ENCODE measurements at places on chromosomes 3 and 15.

DNA sequence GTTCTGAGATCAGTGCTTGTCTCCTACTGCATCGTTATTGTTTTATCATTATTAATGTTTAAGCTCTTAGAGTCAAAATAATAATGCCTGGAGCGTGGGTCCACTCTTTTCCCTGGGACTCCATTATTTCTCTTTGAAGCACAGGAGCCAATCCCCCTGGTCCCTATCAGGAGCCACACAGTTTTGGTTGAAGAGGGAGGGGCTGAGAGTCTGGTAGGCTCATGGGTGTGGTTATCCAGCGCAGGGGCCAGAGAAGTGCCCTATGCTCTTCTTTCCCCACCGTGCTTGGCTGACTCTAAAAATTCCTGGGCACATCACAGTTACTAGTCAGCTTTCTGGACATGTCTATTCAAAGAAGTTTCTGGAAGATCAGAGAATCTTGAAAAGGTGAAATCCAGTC, 121.5 kb downstream of the DNAJB8 start:
- no peak for DNase-seq
- H3K4me3 ChIP-seq, result no peak overlapping the region
- peaks cover 3% of the 10 kb centered on the region for H3K4me1 ChIP-seq
- H3K27ac ChIP-seq, result no peak overlapping the region

DNA sequence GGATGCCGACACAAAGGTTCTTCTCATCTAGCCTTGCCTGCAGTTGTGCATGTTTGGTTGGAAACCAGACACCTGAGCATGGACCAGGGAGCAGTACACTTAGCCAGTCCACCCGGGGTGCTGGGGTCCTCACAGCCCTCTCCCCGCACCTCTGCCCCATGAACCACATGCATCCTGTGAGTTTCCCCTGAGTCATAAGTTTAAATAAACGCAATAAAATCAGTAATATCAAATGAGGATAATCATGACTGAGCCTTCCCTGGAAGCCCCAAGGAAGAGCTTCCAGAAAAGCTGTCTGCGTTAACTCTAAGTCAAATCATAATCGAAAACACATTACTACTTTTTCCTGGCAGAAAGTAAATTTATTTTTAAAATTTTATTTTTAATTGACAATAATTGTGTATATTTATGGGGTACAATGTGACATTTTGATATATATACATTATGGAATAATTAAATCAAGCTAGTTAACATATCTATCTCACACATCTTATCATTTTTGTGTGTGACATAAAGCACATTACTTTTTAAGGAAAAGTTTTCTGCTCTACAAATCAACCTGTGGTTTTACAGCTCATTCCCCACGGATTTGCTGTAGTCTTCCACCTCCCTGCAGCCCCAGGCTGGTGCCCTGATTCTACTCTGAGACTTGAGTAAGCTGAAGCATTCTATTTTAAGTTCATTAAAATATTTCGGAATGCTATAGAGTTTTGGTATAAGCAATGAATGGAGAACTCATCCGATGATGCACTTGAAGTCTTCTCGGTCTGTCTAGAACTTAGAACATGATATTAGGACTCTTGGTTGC, 166.0 kb upstream of the EIF1B start:
- no peak overlapping the region for H3K27ac ChIP-seq
- H3K4me3 ChIP-seq, result no peak overlapping the region
- H3K4me1 ChIP-seq, result no peaks in the 10 kb centered on the region
- H3K36me3 ChIP-seq, result no peaks in the 10 kb centered on the region
- H3K27me3 ChIP-seq, result peaks cover 8% of the 10 kb centered on the region

DNA sequence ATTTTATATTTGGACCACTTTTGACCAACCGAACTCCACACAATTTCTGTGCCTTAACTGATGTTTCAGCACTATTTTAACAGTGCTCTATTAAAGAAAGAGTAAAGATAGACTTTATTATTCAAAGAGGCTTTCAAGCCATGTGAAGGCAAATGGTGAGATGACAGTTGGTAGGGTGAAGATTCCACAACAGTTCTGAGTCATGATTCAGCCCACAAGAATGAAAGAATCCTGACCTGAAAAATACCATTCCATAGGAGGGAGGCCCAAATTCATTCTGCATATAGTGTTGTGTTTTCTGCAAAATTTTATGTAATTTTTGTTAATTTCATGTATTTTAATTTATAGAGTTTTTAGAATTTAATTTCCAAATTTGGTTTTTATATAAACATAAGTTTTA, 135.6 kb upstream of the STAC start:
- H3K27ac ChIP-seq, result no peak overlapping the region
- no peaks in the 10 kb centered on the region for H3K4me1 ChIP-seq
- H3K4me3 ChIP-seq, result no peak overlapping the region
- no peaks in the 10 kb centered on the region for H3K36me3 ChIP-seq
- no peaks in the 10 kb centered on the region for H3K27me3 ChIP-seq
- no peak for DNase-seq

DNA sequence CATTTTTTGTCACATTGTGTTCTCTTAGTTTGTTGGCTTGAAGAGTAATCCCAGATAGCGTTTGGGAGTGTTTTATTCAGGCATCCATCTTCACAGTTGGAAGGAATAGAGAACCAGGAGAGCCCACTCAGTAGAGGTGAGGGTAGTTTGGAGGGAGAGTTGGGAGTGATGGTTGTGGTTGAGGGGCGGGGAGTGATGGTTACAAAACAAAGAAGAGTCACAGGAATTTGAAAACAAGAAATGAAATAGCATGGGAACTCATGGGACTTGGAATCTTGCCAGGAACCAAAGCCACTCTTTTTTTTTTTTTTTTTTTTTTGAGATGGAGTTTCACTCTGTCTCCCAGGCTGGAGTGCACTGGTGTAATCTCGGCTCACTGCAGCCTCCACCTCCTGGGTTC, 36.3 kb downstream of the DUT start:
- no peak overlapping the region for H3K27ac ChIP-seq
- no peak overlapping the region for H3K4me3 ChIP-seq
- H3K4me1 ChIP-seq, result no peaks in the 10 kb centered on the region
- H3K36me3 ChIP-seq, result no peaks in the 10 kb centered on the region
- H3K27me3 ChIP-seq, result peaks cover 11% of the 10 kb centered on the region

- no peaks in the 10 kb centered on the region for H3K27me3 ChIP-seq
- no peaks in the 10 kb centered on the region for H3K36me3 ChIP-seq
- no peak overlapping the region for H3K27ac ChIP-seq
- H3K4me3 ChIP-seq, result no peak overlapping the region
- DNase-seq, result no peak
These were observed 19.8 kb downstream of the MORC1 start for GRCh38 chr3:109098079-109098644.

- H3K4me1 ChIP-seq, result no peaks in the 10 kb centered on the region
- no peak overlapping the region for H3K4me3 ChIP-seq
- no peak for DNase-seq
- no peaks in the 10 kb centered on the region for H3K27me3 ChIP-seq
- no peaks in the 10 kb centered on the region for H3K36me3 ChIP-seq
- no peak overlapping the region for H3K27ac ChIP-seq
These were observed 636.1 kb downstream of the MAGI1 start for GRCh38 chr3:65402597-65402996.

DNA sequence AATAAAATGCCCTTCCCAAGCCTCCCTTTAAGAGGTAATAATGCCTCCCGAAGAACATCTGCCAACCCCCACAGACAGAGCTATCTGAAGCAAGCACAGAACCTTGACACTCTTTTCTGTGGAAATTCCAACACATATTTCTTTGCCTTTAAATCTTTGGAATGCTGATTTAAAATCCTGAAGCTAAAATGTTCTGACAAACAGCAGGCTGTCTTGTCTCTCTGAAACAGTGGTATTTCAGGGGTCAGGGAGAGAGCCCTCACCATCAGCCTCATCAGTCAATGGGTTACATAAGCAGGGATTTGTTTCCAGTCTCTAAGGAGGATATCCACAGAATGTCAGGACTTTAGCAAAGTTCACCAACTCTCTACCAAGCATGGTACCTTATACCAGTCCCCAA, 27.8 kb upstream of the ARHGEF3 start:
- peaks cover 25% of the 10 kb centered on the region for H3K4me1 ChIP-seq
- H3K27ac ChIP-seq, result no peak overlapping the region
- no peaks in the 10 kb centered on the region for H3K36me3 ChIP-seq
- no peaks in the 10 kb centered on the region for H3K27me3 ChIP-seq
- no peak for DNase-seq

- no peaks in the 10 kb centered on the region for H3K4me1 ChIP-seq
- no peak for DNase-seq
- H3K27me3 ChIP-seq, result no peaks in the 10 kb centered on the region
These were observed 369.0 kb upstream of the CDIN1 start for GRCh38 chr15:36210426-36210825.

DNA sequence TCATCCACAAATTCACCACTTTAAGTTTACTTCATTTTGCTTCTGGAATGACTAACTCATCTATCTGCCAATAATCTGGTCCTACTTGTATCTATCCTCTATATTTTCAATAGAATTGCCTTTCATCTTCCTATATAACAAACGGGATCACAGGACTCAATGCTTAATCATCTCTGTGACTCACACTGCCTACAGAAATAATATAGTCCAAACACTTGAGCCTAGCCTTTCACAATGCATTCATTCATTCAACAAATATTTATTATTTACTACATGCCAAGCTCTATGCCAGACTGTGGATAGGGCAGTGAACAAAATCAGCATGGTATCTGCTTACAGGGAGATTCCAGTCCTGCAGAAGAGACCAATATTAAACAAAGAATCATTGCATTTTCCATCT, 16.6 kb upstream of the AGTR1 start:
- no peaks in the 10 kb centered on the region for H3K36me3 ChIP-seq
- no peak for DNase-seq
- no peaks in the 10 kb centered on the region for H3K4me1 ChIP-seq
- H3K4me3 ChIP-seq, result no peak overlapping the region

DNA sequence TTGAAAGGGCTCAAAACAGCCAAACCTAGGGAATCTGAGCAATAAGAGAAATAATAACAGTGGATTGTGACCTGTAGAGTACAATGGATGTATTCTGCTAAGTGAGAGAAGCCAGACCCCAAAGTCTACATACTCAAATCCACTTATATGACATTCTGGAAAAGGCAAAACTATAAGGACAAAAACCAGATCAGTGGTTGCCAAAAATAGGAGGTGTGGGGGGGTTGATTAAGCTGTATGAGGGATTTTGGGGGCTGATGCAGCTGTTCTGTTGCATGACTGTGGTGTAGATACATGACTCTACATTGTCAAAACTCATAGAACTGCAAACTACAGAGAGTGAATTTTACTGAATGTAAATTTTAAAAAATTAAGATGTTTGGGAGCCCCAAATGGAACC, 20.1 kb upstream of the CGNL1 start:
- no peak for DNase-seq
- H3K4me1 ChIP-seq, result no peaks in the 10 kb centered on the region
- H3K4me3 ChIP-seq, result no peak overlapping the region
- peaks cover 2% of the 10 kb centered on the region for H3K27me3 ChIP-seq
- H3K36me3 ChIP-seq, result no peaks in the 10 kb centered on the region

- no peak overlapping the region for H3K27ac ChIP-seq
- no peak overlapping the region for H3K4me3 ChIP-seq
- peaks cover 1% of the 10 kb centered on the region for H3K27me3 ChIP-seq
- H3K36me3 ChIP-seq, result no peaks in the 10 kb centered on the region
- no peak for DNase-seq
These were observed 168.4 kb upstream of the BCL6 start for GRCh38 chr3:187913617-187914033.

DNA sequence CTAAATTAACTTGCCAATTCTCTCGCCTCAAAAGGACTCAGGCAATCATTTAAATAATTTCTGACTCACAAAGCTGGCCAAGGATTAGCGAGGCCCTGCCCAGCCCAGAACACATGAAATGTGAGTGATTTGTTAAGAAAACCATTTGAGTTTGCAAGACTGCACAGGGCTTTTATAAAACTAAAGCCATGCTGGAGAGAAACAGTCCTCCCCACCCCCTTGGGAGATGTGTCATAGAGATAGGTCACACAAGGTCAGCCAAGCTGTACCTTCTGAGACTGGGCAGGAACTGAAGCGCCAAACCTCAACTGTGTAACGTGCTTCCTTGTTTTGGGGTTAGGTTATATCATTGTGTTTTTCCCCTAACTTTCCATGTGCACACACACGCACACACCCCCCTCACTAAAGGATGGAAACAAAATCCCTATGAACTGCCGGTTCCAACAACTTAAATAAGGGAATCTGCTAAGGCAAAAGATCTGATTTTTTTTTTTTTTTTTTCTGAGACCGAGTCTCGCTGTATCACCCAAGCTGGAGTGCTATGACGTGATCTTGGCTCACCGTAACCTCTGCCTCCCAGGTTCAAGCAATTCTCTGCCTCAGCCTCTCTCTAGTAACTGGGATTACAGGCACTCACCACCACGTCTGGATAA, 8.1 kb downstream of the SPATA12 start:
- peak; percentile 21 for DNase-seq
- no peak overlapping the region for H3K4me3 ChIP-seq
- H3K27ac ChIP-seq, result peak overlapping the region; percentile 59
- peaks cover 12% of the 10 kb centered on the region for H3K27me3 ChIP-seq
- H3K4me1 ChIP-seq, result peaks cover 11% of the 10 kb centered on the region

- no peaks in the 10 kb centered on the region for H3K27me3 ChIP-seq
- no peaks in the 10 kb centered on the region for H3K4me1 ChIP-seq
- no peak overlapping the region for H3K4me3 ChIP-seq
- DNase-seq, result no peak
These were observed 104.8 kb upstream of the OSTN start for GRCh38 chr3:191094057-191094845.

DNA sequence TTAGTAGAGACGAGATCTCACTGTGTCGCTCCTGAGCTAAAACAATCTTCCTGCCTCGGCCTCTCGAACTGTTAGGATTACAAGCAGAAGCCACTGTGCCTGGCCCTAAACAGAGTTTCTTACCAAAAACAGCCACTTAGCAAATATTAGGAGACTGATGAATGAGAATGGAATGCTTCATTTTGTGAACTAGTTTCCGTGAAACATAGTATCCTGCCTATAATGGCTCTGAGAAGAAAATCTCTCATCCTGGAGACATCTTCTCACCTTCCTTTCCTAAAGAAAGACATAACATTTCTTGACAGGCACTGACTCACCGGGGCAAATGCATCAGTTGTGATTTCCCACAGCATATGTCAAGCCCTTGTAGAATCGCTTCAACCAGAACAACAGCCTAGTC, 44.9 kb downstream of the GJD2 start:
- H3K27ac ChIP-seq, result no peak overlapping the region
- peaks cover 14% of the 10 kb centered on the region for H3K27me3 ChIP-seq
- no peak overlapping the region for H3K4me3 ChIP-seq
- H3K36me3 ChIP-seq, result no peaks in the 10 kb centered on the region
- H3K4me1 ChIP-seq, result no peaks in the 10 kb centered on the region

DNA sequence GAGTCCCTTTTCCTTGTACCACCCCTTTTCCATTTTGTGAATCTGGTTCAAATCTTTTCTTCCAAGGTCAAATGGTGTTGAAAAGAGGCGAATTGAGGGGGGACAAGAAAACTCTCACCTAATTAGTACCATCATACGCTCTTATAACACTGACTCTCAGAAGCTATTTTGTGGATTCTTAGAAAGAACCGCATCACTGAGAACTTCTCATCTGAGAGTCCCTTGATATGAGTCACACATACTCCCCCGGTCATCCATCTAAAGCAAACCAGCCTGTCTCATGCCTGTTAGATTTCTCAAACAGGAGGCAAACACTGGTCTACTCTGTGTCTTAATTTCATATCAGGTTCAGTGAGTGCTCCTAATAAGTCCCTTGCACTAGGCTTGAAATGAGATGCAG, 76.5 kb upstream of the SPRED1 start:
- H3K4me1 ChIP-seq, result no peaks in the 10 kb centered on the region
- H3K4me3 ChIP-seq, result no peak overlapping the region
- H3K36me3 ChIP-seq, result no peaks in the 10 kb centered on the region
- no peak for DNase-seq
- no peak overlapping the region for H3K27ac ChIP-seq

Measured in activated naive CD8-positive, alpha-beta T cell treated with anti-CD3 and anti-CD28 coated beads, Interleukin-2, amount 50 U/mL, for 24 hours (primary cell).